Left lung (tissue), 14 donors: ENCODE measurements at places on chromosomes 11 and 22. TPM values are rescaled to one million over a fixed set of nuclear protein-coding genes. Genes with fewer than 3 reads are reported as not detected.

The DEFB131B gene
- not detected for total RNA-seq

The APOBEC3H gene
- total RNA-seq = 1.3 TPM

The BATF2 gene
- total RNA-seq = 8.1 TPM

The MYBPC3 gene
- total RNA-seq = 0.52 TPM

The BCO2 gene
- 3.9 TPM for total RNA-seq

The SLC22A24 gene
- not detected for total RNA-seq

The KCNE3 gene
- total RNA-seq = 26.6 TPM

The CD3E gene
- 3.6 TPM for total RNA-seq

The FOXRED2 gene
- 22.1 TPM for total RNA-seq

The RIC3 gene
- 8.6 TPM for total RNA-seq

The ARHGEF17 gene
- 69.1 TPM for total RNA-seq

The RAG2 gene
- total RNA-seq = not detected
